LHCN-M2 (cell line): ENCODE measurements at places on chromosomes 1 and 21. TPM values are rescaled to one million over a fixed set of nuclear protein-coding genes. Genes with fewer than 3 reads are reported as not detected.

Gene PRAMEF17
- not detected in 2 replicates for total RNA-seq

Gene DISC1
- 5.8 and 8.3 TPM in 2 replicates for total RNA-seq

Gene CFHR4
- not detected in 2 replicates for total RNA-seq

Gene NEXN
- 17.1 and 29.7 TPM in 2 replicates for total RNA-seq

Gene SMIM34
- total RNA-seq, result not detected in 2 replicates

Gene SLAMF7
- total RNA-seq, result not detected in 2 replicates

Gene INTS7
- 15.0 and 17.7 TPM in 2 replicates for total RNA-seq

Gene TCHHL1
- not detected in 2 replicates for total RNA-seq

Gene LHX4
- 0.11 and 0.13 TPM in 2 replicates for total RNA-seq

Gene AMY1C
- not detected in 2 replicates for total RNA-seq

Gene APCS
- total RNA-seq, result not detected in 2 replicates

Gene SNX7
- 56.7 and 58.5 TPM in 2 replicates for total RNA-seq

Gene RAB7B
- 3.4 and 3.9 TPM in 2 replicates for total RNA-seq

GRCh38 chr1:76905876-76906595 is 38.8 kb downstream of the ST6GALNAC5 start:
- no peak for DNase-seq

GRCh38 chr1:170150016-170150415 is 4.3 kb downstream of the NTMT2 start:
- DNase-seq, result no peak

DNA sequence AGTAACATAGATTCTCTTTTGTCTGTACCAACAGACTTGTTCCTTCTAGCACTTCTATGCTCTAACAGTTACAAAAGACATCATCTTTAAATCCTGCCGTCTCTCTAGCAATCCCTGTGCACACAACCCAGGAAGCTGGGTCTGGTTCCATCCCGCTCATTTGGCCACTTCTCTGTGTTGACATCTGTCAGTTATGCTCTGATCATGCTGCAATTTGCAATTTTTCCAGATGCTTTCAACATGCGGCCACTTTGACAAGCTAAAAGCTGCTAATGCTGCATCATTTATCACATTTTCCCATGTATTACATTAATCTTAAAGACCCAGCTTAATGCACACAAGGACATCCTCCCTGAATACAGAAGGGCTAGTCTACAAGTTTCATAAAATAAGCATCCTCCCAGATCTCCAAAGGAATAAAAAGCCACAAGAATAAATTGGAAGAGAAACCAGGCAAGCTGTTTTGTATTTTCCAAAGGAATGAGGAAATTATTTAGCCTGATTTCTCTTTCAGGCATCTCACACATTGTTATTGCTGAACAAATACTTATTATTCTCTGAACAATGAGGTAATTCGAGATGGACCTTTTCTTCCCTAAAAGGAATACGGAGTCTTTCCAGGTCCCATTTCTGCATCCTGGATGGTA is 19.0 kb upstream of the LRRC52 start:
- DNase-seq, result no peak

GRCh38 chr1:159000625-159001024 is 9.1 kb upstream of the IFI16 start:
- peak; percentile 92 for DNase-seq

DNA sequence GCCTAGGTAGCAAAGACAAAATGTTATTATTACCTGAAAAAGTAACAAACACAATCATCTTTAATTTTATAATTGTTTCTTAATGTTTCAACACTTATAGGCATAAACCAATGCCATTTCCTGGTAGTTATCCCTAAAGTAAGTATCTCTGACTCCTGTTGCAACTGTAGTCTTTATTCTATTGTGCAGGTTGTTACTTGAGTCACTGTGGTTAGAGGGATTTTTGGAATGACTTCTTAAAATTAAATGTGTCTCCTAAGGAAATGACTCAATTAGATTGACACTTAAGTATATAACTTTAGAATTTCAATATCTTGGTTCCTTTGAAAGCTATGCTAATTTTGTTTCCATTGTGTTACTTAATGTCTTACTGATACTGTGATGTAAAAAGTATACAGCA is 143.9 kb downstream of the PHTF1 start:
- peak; percentile 37 for DNase-seq

DNA sequence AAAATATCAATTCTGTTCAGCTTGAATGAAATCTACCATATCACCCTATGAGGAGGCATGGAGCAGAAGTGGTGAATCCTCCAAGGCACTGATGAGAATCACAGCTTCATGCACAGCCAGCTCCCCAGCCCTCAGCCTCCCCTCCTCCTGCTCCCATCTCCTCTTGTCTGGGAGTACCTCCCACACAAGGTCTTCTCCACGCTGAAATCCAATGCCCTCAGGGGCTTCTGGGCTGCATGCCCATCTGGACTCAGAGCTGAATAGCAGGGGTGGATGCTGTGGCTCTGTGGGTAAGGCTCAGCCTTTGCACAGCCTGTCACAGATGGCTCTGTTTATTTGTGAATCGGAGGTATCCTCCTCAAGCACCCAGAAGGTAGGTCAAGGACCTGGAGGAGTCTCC is 48.6 kb downstream of the KCNC4 start:
- DNase-seq, result no peak

- no peak for DNase-seq
These were observed 51.7 kb upstream of the EDEM3 start for GRCh38 chr1:184806296-184806721.

- peak; percentile 71 for DNase-seq
These were observed 119.7 kb downstream of the HHAT start for GRCh38 chr1:210448297-210448892.

- DNase-seq, result no peak
These were observed 113.5 kb downstream of the XCL2 start for GRCh38 chr1:168430321-168430720.

DNA sequence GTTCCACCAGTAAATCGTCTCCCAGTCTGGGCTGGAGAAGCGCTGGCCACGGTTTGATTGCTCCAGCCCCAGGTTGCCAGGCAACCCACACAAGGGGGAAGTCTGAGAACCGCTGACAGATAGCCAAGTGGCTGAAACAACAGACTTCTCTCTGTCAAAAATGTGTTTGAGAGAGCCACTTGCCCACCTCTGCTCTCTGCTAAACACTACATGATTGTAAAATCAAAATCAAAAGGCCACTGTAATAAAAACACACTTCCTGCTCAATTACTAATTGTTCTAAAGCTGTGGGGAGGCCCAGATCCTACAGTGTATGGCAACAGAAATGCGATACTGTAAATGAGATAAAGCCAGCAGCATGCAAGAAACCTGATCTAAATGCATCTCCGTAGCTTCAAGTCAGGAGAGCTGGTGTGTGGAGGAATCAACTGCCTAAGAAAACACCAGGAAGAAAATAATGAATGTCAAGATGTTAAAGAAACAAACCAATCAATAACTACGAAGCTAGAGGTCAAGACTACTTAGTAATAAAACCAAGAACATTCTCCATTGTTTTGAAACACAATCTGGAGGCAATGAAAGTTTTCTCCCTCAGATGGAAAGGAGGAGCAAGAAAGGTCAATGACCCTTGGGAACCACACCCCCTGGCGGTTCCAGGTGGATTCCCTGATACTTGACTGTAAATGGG is 121.2 kb downstream of the SLC45A1 start:
- peak; percentile 85 for DNase-seq

- DNase-seq, result no peak
These were observed 136.2 kb downstream of the SLC35F3 start for GRCh38 chr1:234040446-234041317.

DNA sequence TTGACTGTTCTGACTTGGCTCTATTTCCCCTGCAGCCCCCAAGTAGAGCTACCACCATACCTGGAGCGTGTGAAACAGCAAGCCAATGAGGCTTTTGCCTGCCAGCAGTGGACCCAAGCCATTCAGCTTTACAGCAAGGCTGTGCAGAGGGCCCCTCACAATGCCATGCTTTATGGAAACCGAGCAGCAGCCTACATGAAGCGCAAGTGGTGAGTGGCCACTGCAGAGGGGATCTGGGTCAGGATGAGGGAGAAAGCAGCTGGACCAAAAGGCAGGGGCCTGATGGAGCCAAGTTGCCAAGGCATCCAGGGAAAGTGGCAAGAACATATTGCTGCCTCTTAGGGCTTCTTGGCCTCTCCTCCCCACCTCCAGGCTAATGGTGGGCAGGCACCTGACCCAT is 24.1 kb upstream of the TMEM222 start:
- no peak for DNase-seq

GRCh38 chr1:6111571-6111970 is 65.9 kb downstream of the KCNAB2 start:
- DNase-seq, result peak; percentile 23

DNA sequence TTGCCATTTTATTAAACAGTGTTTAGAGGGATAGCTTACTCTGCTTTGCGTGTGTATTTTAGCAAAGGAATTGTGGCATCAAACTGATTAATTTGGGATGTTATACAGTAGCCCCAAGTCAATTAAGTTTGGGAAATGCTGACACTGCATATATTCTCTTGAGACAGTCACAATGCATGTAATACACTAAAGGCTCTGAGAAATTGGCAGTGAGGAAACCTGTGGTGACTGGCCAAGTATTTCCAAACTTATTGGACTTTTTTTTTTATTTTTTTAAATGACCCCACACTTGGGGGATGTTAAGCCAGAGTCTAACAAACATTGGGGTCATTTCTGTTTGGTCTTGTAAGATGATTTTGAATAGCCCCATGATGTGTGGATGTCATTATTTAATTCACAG is 67.3 kb upstream of the RAVER2 start:
- DNase-seq, result no peak

GRCh38 chr1:214075999-214076707 is 88.4 kb downstream of the PROX1 start:
- peak; percentile 9 for DNase-seq

DNA sequence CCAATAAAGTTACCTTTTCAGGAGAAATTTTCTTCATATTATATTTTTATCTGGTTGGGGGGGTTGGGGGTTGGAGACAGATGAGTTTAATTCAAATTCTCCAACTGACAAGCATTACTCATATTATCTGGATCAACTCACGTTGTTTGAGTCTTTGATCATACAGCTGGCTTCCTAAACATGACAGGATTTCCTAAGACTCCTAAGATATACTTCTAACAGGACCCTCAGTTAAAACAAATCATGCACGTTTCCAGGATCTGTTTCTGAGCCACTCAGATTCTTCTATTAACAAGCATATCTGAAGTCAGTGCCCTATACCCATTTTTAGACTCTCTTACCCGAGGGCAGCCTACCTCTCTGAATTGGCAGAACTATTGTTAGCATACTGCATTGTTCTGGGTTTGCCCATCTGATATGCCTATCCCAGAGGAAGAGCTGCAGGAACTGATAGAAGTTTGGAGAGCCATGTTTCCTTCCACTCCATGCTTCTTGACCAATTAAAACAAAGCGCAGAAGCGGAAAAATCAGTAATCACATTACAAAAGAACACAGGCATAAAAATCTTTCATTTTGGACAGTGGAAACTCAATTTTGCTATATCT is 653.9 kb downstream of the LTN1 start:
- DNase-seq, result no peak

DNA sequence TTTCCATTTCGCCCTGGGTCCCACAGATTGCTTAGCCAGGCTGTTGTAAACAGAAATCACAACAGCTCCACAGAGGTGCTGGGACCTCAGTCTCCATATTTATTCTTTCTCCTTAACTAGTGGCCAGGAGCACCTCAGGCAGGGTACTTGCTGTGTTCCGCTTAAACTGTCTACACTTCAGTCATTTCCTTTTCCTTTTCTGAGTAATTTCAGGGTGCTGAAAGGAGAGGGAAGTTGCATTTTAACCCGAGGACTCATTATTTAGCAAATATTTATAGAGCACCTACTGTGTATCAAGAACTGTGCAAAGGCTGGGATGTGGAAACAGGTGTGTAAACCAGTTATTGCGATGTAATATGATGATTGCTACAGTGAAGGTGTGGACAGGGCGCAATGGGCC is 41.9 kb downstream of the ACP6 start:
- DNase-seq, result no peak

DNA sequence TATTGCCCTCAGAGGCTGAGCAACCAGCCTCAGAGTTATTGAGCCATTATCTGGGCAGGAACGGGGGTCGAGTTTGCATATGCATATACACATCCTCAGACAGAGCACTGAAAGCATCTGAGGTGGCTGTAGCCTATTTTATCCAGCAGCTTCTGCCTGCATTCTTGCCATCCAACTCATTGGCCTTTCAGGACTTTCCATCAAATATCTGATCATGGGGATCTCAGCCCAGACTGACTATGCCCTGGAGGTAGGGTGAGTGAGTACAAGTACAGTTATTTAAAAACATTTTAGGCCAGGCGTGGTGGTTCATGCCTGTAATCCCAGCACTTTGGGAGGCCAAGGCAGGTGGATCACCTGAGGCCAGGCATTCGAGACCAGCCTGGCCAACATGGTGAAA is 1.8 kb upstream of the MTF1 start:
- no peak for DNase-seq

DNA sequence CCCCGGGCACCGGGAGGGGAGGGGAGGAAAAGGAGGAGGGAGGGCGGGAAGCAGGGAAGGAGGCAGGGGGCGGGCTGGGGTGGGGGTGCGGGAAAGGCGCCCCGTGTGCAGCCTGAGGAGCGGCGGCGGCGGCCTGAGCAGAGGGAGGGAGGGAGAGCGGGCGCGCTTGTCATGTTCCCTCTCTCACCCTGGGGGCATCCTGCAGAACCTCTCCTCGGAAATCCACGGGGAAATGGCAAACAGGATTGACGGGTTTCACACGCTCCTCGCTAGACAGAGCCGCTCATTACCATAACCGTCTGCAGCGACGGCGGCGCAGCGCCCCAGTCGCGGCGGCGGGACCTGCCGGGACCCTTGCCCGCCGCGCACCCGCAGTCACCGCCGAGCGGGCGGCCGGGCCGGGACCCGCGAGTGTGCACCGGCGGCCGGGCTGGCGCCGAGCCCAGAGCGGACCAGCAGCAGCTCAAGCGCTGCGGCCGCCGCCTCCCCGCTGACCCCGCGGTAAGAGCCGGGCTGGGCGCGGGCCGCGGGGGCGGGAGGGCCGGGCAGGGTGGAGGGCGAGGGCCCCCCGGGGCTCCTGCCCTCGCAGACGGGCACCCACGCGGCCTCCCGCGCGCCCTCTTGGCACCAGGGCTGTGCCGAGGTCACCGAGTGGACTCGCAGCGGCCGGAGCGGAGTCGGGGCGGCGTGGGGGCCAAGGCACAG is at the start of gene SERTAD4:
Gene SERTAD4 (plus strand): TSS at position 286 of the 705 bp plus-strand sequence. CDS start 5,165 bp downstream, outside the sequence.
- no peak for DNase-seq

DNA sequence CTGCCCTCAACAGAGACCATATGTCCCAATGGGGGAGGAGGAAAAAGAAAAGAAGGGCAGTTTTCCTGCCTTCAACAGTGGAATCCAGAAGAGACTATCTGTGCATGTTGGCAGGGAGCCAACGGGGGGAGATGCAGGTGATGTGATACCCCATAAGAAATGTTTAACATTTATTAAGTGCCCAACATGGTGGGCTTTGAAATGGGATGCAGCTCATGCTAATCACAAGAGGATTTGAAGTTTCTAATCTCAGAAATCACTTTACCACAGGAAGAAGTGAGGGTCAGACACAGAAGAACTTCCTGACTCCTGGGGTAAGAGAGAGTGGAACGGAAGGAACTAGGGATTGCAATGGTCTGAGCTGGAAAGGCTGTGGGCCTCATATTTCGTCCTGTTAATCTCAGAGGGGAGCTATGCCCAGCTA is 16.2 kb downstream of the CSRP1 start:
- peak; percentile 25 for DNase-seq

- no peak for DNase-seq
These were observed 8.3 kb upstream of the PLEKHO1 start for GRCh38 chr1:150141452-150141851.

GRCh38 chr1:203199002-203199401 is 12.5 kb upstream of the CHI3L1 start:
- no peak for DNase-seq

- DNase-seq, result no peak
These were observed 7.0 kb downstream of the SMCP start for GRCh38 chr1:152884966-152885624.

GRCh38 chr1:6902153-6902552 is 116.9 kb downstream of the CAMTA1 start:
- DNase-seq, result no peak

GRCh38 chr1:101199637-101199982 is 37.2 kb upstream of the S1PR1 start:
- no peak for DNase-seq
